ENCODE measurements at places on chromosomes 13 and 19.
A peak's percentile ranks its signal among the peaks of the same experiment; 100 is the strongest.

GRCh38 chr13:39879286-39880035, 224.0 kb downstream of the COG6 start:
- DNase-seq: no peak

DNA sequence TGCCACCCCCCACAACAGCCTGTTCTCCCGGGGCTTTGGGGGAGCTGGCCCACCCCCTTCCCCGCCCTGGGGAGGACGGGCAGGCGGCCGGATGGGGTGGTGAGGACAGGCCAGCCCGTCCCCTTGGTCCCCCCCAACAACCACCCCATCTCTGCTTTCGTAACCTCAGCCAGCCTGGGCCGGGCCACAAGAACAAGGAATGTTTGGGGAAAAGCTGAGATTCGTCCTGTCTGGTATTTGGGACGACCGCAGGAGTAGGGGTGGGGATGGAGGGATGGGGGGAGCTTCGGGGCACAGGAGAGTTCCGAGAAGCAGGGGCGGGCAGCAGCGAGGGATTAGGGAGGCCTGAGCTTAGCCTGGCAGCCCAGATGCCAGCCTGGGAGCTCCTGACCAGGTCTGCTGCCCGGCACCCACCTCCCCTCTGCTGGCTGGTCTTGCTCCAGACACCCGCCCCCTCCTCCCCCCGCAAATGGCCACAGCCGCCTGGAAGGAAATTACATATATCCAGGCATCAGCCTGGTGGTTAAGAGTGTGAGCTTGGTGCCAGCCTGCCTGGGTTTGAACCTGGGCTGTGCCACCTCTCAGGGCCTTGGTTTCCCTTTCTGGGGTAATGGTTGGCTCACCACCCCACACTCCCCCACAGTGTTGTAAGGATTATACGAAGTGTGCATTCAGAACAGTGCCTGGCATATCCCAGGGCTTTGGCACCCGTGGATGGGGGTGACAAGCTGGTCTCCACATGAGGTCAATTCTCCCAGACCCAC, at the start of gene PODNL1:
PODNL1 (minus strand) TSS at position 117 of the 764 bp plus-strand sequence. CDS start 236 bp downstream, outside the sequence.
- DNase-seq: no peak

GRCh38 chr19:12792051-12792852, 966 bp downstream of the JUNB start:
- DNase-seq: peak; percentile 46

DNA sequence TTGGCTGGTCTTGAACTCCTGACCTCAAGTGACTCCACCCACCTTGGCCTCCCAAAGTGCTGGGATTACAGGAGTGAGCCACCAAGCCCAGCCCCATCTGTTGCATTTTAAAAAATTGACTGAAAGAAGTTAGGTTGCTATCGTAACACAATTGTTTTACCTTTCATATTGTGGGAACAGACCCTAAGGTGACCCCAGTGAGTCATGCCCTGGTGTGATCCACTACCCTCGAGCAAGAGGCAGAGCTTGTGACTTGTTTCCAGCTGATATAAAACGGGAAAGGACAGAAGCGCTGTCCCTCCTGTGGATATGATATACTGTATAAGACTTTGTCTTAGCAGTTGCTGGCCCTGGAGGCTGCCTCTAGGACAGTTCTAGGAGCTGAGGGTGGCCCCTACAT, 308.6 kb downstream of the HS6ST3 start:
- no peak for DNase-seq

- DNase-seq: no peak
These were observed 12.6 kb upstream of the EPHX3 start for GRCh38 chr19:15244808-15245207.

- no peak for DNase-seq
These were observed 809 bp downstream of the MISP start for GRCh38 chr19:751501-752341.

DNA sequence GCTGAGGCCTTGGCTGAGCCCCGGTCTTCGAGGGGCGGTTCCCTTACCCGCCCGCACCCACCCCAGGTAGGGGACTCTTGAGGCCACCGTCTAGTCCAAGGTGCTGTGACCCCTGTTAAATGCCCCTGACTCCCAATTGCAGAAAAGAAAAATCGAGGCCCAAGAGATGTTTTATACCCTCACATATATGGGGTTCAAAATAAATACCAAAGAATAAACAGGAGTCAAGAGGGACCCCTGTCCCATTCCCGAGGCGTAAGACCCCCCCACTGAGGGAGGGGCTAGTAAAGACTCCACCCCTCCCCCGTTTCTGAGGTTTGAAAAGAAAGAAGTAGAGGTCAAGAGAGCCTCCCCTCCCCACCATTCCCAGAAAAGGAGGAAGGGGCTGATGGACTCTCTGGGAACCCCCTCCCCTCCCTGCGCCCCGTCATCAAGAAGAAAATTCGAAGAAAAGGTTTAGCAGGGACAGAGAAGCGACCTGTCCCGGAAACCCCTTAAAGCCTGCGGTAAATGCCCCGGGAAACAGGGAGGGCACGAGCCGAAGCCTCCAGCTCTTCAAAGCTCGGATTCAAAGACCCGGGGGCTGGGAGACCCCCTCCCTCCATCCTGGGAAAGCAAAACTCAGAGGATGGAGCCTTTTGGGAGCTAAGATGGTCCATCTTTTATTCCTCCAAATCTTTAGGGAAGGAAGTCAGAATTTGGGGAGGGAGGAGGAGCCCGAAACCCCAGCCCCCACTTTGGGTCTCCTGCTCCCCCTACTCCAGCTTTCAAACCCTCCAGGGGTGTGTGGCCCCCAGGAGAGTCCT, 755 bp upstream of the RAB3A start:
- DNase-seq: peak; percentile 72

DNA sequence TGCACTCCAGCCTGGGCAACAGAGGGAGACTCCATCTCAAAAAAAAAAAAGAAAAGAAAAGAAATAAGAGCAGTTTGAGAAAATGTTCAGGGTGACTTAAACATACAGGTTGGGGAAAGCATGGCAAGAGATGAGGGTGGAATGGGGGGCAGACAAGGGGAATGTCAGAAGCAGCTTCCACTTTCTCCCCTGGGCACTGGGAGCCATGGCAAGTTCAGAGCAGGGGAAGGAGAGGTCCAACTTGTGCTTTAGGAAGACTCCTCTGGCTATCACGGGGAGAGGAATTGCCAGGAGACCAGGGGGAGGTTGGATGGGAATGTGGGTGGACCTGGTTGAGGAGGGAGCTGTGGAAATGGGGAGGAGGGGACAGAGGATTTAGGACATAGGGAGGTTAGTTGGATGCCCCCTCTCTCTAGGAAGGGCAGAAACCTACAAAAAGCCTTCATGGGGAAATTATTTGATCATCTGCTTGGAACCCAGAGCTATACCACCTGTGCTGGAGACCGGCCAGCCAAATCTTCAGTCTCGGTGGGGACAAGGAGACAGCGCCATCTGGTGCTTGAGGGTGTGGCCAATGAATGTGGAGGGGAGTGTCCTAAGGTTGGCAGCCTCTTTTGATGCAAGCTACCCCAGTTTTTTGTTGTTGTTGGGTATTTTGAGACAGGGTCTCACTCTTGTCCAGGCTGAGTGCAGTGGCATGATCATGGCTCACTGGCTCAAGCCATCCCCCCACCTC, 7.3 kb upstream of the STRN4 start:
- peak; percentile 21 for DNase-seq

- DNase-seq: no peak
These were observed 245.7 kb downstream of the DNAJC15 start for GRCh38 chr13:43269037-43269481.

DNA sequence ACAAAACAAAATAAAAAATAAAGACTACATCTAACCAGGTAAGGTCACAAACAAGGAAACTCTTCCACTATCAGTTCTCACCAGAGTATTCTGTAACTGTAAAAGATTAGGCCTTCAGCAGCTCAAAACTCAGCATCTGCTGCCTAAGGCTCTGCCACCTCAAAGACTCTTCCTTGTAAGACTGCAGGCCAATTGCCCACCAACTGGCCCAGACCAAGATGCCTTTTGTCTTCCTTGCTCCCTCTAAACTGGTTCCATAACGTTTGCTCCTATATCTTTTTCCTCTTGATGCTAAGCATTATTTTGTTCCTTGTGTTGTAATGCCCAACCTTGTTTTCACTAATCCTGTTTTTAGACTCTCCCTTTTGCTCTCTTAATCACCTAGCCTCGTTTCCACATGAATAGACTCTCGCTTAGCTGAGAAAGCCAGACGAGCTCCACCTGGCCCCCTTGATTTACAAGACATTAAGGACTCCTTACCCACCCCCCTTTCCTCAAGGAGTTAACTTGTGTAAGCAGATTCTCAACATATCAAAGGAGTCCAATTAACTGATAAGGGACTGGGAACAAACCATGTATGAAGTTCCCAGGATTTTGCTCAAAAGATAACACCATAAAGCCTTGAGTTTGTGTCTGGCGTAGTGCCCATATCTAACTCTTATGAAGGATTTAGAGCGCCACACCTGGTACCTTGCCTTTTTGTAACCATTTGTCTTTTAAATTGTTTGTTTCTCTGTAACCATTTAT, 1.5 kb downstream of the ZNF814 start:
- no peak for DNase-seq

DNA sequence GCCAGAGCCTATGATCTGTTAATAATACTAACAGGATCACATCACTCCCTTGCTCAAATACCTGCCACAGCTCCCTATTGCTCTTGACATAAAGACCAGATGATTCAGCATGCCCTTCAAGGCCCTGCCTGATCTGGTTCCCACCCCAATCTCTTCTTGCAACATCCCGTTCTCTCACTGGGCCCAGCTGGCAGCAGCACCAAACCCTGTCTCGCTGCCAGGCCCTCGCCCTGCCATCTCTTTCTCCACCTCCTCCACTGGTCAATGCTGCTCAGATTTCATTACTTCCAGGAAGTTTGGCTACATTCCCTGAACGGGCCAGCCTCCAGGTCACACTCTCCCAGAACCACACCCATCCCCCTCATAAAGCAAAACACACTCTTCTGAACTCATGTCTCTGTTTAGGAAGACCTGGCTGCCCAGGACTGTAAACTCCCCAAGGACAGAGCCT, 8.6 kb upstream of the BCAT2 start:
- no peak for DNase-seq

- DNase-seq: peak; percentile 92
These were observed at the start of gene ZNF420 for GRCh38 chr19:37077934-37078716. TSS of gene ZNF420 (plus strand) at chr19:37078433. CDS start at chr19:37089119, 10,686 bp downstream.

- no peak for DNase-seq
These were observed 6.3 kb downstream of the HAUS5 start for GRCh38 chr19:35618857-35619256.

DNA sequence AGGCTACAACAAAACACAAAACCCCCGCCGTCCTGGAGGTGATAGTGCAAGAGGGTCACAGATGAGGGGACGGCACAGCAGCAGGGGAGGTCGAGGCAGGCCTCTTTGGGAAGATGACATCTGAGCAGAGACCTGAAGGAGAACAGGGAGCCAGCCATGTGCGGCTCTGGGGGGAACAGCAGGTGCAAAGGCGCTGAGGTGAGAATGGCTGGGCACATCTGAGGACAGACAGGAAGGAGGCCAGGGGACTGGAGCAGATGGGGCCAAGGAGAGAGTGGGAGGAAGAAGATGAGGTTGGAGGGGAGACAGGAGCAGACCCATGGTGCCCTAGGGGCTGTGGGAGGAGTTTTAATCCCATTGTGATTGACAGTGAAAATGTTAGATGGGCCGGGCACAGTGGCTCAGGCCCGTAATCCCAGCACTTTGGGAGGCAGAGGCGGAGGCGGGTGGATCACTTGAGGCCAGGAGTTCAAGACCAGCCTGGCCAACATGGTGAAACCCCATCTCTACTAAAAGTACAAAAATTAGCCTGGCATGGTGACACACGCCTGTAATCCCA, 1.8 kb upstream of the CKM start:
- no peak for DNase-seq

DNA sequence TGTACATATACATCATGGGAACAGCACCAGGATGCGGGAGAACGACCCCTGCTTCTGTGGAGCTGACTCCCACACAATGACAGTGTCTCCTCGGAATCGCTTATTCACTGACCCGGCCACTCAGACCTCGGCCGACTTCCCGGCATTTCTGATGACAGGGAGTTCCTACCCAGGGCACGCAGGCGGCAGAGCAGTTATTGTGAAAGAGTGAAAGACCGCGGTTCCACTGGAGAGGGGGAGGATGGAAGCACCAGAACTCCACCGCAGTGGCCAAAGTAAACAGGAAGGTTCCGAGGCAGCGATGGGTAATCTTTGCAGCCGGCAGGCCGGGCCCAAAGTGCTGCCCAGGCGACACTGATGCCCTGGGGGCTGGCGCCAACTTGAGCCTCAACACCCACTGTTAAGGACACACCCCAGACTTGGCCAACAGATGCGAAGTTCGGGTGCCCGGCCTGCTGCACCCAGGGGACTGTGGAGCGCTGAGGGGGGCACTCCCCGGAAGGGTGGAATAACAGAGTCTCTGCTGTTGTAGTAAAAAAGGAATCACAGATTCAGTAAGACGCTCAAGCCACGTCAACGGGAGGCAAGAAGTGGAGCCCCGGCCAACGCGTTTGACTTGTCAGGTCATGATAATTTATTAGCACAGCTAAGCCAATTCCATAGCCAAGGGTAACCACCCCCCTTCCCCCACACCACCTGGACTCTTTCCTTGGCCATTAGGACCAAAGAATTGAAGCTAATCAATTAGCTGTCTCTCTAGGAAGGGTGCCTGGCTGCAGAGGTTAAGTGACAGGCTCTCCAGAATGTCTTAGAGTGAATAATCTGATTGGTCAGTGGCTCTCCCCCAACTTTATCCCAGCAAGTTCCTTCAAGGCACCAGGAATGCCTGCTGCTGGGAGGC, 5.8 kb downstream of the MLLT1 start:
- no peak for DNase-seq

GRCh38 chr13:50714891-50715290, 128.6 kb downstream of the DLEU7 start:
- DNase-seq: no peak

- no peak for DNase-seq
These were observed 687.2 kb upstream of the KLHL1 start for GRCh38 chr13:70795484-70795883.

- DNase-seq: no peak
These were observed 538 bp downstream of the B3GNT3 start for GRCh38 chr19:17795495-17795856.

DNA sequence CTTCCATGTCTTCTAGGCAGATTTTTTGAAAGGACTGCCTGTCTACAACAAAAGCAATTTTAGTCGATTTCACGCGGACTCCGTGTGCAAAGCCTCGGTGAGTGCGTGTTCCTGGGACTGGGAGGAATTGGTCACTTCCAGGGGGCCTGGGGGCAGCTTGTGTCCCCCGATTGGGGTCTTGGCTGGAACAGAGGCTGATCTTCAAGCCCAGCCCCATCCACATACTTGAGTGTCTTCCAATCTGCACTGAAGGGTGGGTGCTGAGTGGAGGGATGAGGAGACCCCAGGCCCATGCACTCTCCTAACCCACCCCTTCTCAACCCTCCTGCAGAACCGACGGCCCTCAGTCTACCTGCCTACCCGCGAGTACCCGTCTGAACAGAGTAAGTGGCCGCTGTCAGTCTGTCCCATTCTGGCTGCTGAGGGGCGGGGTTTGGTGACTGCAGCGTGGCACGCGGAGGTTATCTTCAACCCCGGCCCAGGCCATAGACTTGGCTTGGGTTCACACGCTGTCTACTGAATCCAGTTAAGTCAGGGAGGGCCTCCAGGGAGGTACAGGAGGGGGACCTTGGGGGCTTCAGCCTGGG, 4.7 kb downstream of the DDA1 start:
- DNase-seq: no peak

- DNase-seq: no peak
These were observed 159.6 kb upstream of the ATXN8OS start for GRCh38 chr13:69948016-69948415.

Measured in GDM1 (cell line).